Effector memory CD8-positive, alpha-beta T cell (primary cell): ENCODE measurements at places on chromosomes 2 and 18.

DNA sequence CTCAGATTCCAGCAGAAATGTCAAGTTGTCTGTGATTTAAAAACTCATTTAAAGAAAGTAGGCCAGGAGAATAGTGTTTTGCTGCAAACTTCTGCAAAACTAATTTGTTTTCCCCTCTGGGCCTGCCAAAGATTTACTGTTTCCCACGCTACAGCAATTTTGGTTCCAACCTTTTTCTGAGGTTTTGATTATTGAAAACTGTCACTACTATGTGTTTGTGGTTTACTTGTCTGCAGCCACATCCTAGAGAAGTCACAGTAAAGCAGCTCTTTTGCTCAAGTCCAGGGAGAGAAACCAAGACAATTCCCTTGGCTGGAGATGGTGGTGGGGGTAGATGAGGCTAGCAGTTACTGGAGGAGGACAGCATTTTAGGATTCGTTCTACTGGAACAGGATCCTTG is 12.8 kb downstream of the IL1R2 start:
- peaks cover 8% of the 10 kb centered on the region for H3K4me1 ChIP-seq
- H3K27ac ChIP-seq: no peak overlapping the region
- peaks cover 5% of the 10 kb centered on the region for H3K36me3 ChIP-seq
- no peaks in the 10 kb centered on the region for H3K27me3 ChIP-seq

DNA sequence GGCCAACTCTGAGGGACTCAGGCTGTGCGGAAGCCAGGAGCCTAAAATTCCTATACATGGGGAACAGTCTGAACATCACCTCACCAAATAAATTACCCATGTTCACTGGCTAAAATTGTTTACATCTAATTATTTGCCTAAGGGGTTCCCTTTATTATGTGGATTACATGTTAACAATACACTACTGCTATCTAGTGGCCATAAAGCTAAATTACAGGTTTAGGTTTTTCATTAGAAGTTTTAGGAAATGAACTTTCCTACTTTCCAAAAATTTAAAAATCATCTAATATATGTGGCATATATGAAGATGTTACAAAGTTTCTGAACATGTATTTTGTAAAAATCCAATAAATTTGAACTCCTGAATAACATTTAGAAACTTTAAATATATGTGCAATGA is 40.3 kb downstream of the PLA2R1 start:
- peaks cover 18% of the 10 kb centered on the region for H3K27me3 ChIP-seq
- no peak overlapping the region for H3K27ac ChIP-seq
- no peak for DNase-seq
- H3K4me3 ChIP-seq: no peak overlapping the region
- no peaks in the 10 kb centered on the region for H3K4me1 ChIP-seq

DNA sequence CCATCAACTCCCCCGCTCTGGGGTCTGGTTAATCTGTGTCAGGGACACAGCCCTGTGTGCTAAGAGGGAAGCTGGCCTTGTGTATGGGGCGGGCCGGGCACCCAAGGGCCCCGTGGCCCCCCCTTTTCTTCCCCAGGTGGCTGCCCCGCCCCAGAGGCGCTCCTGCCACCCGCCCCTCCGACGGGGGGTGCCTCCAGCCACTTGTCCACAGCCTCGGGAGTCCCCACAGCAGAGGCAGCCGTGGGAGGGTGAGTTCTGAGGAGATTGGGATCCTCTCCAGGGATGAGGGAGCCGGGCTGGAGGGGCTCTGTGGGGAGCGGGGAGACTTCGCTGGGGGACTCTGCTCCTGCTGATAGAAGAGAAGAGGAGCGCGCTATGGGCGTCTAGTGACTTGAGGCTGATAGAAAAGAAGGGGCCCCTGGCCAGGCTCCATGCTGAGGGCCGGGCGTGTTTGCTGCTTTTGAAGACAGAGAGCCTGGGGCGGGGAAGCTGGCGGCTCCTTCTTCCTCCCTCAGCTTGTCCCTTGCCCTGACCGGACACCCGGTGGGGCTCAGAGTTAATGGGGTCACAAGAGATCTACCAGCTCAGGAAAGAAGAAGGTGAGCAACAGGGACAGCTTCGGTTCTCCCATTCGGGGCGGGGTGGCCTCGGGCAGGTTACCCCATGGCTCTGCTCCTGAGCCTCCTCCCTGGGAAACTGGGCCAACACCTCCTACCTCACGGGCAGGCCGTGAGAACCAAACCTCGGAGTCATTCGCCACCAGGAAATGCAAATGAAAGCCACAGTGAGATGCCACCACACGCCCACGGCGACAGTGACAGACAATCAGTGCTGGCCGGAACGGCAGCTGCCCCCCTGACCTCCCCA is 89.4 kb upstream of the TAF1B start:
- DNase-seq: peak; percentile 48
- peak overlapping the region; percentile 77 for H3K4me3 ChIP-seq

GRCh38 chr2:152227969-152228592 is 52.5 kb upstream of the STAM2 start:
- no peaks in the 10 kb centered on the region for H3K4me1 ChIP-seq
- no peak overlapping the region for H3K27ac ChIP-seq
- peaks cover 26% of the 10 kb centered on the region for H3K27me3 ChIP-seq
- DNase-seq: no peak
- H3K4me3 ChIP-seq: no peak overlapping the region
- H3K36me3 ChIP-seq: no peaks in the 10 kb centered on the region

GRCh38 chr2:110800611-110801402 is 68.4 kb downstream of the ACOXL start:
- H3K27ac ChIP-seq: no peak overlapping the region
- no peak for DNase-seq
- H3K4me1 ChIP-seq: peaks cover 15% of the 10 kb centered on the region
- no peak overlapping the region for H3K4me3 ChIP-seq
- H3K36me3 ChIP-seq: no peaks in the 10 kb centered on the region
- H3K27me3 ChIP-seq: peaks cover 59% of the 10 kb centered on the region

GRCh38 chr18:14997357-14997756 is 249.4 kb downstream of the ANKRD30B start:
- no peak for DNase-seq
- no peaks in the 10 kb centered on the region for H3K36me3 ChIP-seq
- H3K4me3 ChIP-seq: no peak overlapping the region
- H3K27me3 ChIP-seq: no peaks in the 10 kb centered on the region

GRCh38 chr18:69715191-69715795 is 232.4 kb downstream of the CD226 start:
- no peaks in the 10 kb centered on the region for H3K4me1 ChIP-seq
- H3K36me3 ChIP-seq: no peaks in the 10 kb centered on the region
- DNase-seq: no peak
- no peaks in the 10 kb centered on the region for H3K27me3 ChIP-seq
- H3K4me3 ChIP-seq: no peak overlapping the region

- no peak overlapping the region for H3K27ac ChIP-seq
- H3K4me1 ChIP-seq: peaks cover 11% of the 10 kb centered on the region
- H3K27me3 ChIP-seq: peaks cover 33% of the 10 kb centered on the region
- no peaks in the 10 kb centered on the region for H3K36me3 ChIP-seq
- DNase-seq: no peak
Observed at GRCh38 chr2:105674401-105674800, 70.3 kb upstream of the NCK2 start.

GRCh38 chr2:85547859-85548607 is 9.1 kb downstream of the MAT2A start:
- peak overlapping the region; percentile 23 for H3K27ac ChIP-seq
- H3K4me3 ChIP-seq: no peak overlapping the region
- H3K36me3 ChIP-seq: peaks cover 69% of the 10 kb centered on the region

- no peaks in the 10 kb centered on the region for H3K27me3 ChIP-seq
- H3K36me3 ChIP-seq: peaks cover 3% of the 10 kb centered on the region
- H3K27ac ChIP-seq: no peak overlapping the region
- DNase-seq: no peak
- no peaks in the 10 kb centered on the region for H3K4me1 ChIP-seq
Observed at GRCh38 chr18:49572611-49573345, 10.9 kb downstream of the LIPG start.

GRCh38 chr18:12391487-12392165 is 14.6 kb upstream of the AFG3L2 start:
- peak; percentile 35 for DNase-seq
- H3K4me3 ChIP-seq: no peak overlapping the region
- H3K36me3 ChIP-seq: no peaks in the 10 kb centered on the region
- no peaks in the 10 kb centered on the region for H3K4me1 ChIP-seq

GRCh38 chr2:223930103-223930976 is 14.8 kb downstream of the WDFY1 start:
- H3K4me1 ChIP-seq: peaks cover 57% of the 10 kb centered on the region
- H3K36me3 ChIP-seq: no peaks in the 10 kb centered on the region
- H3K4me3 ChIP-seq: peak overlapping the region; percentile 59
- no peak for DNase-seq

DNA sequence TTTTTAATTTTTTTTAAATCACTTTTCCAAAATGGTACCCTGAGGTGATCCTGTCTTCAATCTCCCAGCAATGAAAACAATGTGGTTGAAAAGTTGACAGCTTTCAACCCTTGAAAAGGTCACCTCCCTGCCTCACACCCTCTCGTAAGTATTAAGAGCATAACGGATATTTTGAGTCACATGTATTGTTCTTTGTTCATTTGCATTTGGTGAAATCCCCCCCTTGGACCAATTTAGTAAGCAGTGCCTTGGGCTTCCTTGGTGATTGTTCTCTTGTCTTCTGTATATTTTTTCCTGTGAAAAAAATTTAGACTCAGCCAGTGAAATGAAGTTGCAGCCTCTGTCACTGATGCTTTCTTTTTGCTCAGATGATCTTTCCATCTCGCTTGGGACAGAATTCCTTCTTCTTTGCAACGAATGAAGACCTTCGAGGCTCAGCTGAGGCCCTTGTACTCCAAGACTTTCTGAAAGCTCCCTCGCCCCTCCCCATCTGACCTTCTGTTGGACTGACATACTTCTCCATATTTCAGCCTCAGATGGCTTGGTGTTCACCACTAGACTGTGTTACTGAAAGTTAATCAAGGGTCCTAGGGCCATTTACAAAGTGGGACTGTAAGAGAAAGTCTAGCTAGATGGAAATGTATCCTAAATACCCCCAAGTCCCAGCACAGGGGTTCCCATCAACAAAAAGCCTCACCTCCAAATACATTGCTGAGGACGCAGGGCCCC is 158.4 kb downstream of the BCL2 start:
- H3K27ac ChIP-seq: peak overlapping the region; percentile 97
- peaks cover 23% of the 10 kb centered on the region for H3K36me3 ChIP-seq
- H3K4me3 ChIP-seq: peak overlapping the region; percentile 75
- H3K27me3 ChIP-seq: no peaks in the 10 kb centered on the region

DNA sequence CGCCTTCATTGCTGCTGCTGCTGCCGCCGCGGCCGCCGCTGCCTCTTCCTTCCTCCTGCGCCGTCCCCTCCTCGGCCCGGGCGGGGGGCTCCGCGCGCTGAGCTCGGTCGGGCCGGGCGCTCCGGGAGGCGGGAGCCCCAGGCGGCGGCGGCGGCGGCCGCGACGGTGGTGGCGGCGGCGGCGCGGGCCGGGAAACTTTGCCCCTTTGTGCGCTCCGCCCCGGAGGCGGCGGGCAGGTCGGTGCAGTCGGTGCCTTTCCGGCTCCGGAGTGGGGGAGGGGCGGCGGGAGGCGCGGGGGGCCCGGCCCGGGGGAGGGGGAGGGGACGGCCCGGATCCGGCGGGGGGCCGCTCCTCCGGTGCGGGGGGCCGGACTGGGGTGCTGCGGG is 205 bp downstream of the TET3 start:
- no peaks in the 10 kb centered on the region for H3K27me3 ChIP-seq
- peaks cover 61% of the 10 kb centered on the region for H3K4me1 ChIP-seq
- H3K27ac ChIP-seq: no peak overlapping the region
- DNase-seq: no peak
- H3K4me3 ChIP-seq: no peak overlapping the region

DNA sequence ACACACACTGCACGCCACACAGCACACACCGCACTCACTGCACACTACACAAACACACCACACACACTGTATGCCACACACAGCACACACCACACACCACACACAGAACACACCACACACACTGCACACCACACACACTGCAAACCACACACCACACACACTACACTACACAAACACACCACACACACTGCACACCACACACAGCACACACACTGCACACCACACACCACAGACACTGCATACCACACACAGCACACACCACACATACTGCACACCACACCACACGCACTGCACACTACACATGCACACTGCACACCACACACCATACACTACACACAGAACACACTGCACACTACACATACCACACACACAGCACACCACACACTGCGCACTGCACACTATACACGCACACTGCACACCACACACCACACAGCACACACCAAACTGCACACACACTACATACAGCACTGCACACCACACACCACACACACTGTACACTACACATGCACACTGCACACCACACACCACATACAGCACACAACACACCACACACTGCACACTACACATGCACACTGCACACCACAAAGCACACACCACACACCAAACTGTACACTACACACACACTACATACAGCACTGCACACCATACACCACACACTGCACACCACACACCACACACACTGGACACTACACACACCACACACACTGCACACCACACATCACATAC is 59.6 kb downstream of the ASB1 start:
- no peak for DNase-seq
- H3K4me1 ChIP-seq: no peaks in the 10 kb centered on the region
- no peaks in the 10 kb centered on the region for H3K27me3 ChIP-seq
- no peaks in the 10 kb centered on the region for H3K36me3 ChIP-seq
- H3K27ac ChIP-seq: no peak overlapping the region

- DNase-seq: no peak
- H3K27ac ChIP-seq: peak overlapping the region; percentile 21
- H3K4me3 ChIP-seq: no peak overlapping the region
- H3K4me1 ChIP-seq: peaks cover 2% of the 10 kb centered on the region
- H3K36me3 ChIP-seq: peaks cover 3% of the 10 kb centered on the region
- peaks cover 47% of the 10 kb centered on the region for H3K27me3 ChIP-seq
Observed at GRCh38 chr2:127683757-127684156, 8.4 kb upstream of the LIMS2 start.

DNA sequence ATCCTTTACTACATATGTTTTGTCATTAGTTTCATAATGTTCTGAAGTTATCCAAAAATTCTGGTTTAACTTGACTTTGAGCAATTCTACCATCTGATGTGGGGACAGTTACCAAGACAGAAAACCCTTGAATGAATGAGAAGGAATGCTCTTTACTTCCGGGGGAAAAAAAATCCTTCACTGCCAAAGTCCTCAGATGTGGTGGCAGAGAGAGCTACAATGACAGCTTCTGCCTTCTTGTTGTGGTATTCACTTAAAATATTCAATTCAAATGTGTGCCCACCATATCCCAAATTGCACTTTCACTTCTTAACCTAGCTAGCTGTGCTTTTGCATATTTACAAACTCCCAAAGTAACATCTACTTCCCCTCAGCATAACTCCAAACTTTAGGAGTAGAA is 1531.7 kb upstream of the NXPH2 start:
- H3K4me1 ChIP-seq: no peaks in the 10 kb centered on the region
- no peaks in the 10 kb centered on the region for H3K27me3 ChIP-seq
- H3K27ac ChIP-seq: no peak overlapping the region
- no peak for DNase-seq
